Stimulated activated CD8-positive, alpha-beta memory T cell treated with anti-CD3 and anti-CD28 coated beads, Interleukin-4, amount 100 ng/mL, for 24 hours (primary cell): ENCODE measurements at places on chromosomes 4 and X.
A peak's percentile ranks its signal among the peaks of the same experiment; 100 is the strongest.

DNA sequence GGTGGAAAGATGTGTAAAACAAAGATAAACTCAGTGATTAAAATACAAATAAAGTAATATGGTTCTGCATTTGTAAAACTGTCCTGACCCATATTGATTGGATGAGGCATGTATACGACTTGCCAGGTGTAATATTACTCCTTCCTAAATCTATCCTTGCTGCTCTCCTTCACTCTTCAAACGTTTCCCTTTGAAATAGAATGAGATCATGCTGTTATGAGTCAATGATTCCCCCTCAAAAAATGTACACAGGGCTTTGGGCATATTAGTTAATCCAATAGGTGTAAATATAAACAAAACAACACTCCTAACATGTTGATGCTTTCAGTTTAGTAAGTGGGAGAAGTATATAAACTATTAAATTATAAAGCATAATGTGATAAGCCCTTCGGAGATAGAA lies 117.4 kb upstream of the GPM6A start:
- DNase-seq = no peak

DNA sequence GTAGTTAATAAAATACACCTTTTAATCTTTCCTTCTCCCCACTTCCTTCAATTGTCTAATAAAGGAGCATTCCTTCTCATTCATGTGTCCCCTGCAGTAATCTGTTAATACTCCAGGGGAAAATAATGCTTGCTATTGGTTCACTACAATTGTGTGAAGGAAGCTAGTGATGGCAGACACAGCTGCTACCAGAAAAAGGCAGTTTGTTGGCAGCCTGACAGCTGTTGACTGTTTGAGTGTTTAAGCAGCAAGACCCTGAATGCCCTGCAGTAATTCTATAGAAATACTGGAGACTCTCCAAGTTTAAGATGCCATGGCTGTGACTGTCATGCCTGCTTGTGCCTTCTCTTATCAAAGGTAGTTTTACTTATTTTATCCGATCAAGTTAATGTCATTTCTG lies 359.5 kb downstream of the C4orf33 start:
- DNase-seq = no peak

DNA sequence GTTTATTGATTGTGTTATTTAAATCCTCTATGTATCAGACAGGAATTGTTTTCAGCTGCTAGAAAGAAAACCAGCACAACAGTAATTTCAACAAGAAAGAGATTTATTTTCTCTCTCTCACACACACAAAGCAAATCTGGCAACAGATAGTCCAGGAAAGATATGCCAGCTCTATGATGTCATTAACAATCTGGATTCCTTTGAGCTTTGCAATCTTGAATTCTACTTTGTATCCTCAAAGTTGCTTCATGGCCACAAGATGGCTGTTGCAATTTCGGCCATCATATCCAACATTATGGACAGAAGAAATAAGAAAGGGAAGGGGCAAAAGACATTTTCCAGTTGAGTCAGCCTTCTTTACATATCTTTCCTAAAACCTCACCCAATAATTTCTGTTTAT lies 19.8 kb upstream of the FMR1 start:
- DNase-seq = no peak

- DNase-seq = no peak
Observed at GRCh38 chrX:111375747-111376146, 36.2 kb downstream of the DCX start.

DNA sequence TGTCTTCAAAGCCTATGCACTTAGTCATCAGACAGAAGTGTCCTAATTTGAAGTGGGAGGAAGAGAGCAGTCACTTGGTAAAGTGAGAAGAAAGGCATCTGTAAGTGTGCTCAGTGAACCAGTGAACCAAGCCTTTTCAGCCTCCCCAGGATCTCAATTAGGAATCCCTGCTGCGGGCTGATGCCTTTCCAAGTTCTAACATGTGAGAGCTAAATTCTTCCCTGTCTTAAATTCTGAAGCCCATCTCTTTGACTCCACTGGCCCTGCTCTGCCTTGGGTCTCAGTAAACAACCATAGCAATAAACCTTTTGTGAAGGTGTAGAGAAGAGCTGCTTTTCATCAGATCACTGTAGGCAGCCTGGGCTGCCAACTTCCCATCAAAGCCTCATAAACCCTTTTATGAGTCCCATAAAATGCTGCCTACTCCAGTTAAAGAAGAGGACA lies 701.2 kb upstream of the LCORL start:
- DNase-seq = no peak

- no peak for DNase-seq
Observed at GRCh38 chr4:139672215-139672614, 6.6 kb downstream of the MGST2 start.

DNA sequence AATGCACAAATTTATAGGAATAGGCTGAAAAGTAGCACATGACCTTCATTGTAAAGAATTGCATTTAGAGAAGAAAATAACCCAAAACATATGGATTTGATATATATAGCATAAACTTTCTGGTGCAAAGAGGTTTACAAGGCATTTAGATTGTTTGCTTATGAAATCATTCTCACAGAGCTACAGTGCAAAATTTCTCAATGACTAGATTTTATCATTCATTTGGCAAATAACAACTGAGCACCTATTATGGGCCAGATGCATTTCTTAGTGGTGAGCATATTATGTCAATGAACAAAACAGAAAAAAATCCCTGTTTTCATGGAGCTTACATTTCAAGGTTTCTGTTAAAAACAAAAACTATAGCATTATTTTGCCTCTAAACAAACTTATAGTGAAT lies 34.1 kb upstream of the TNIP3 start:
- no peak for DNase-seq

- DNase-seq = no peak
Observed at GRCh38 chr4:111960241-111960667, 185.0 kb upstream of the FAM241A start.

DNA sequence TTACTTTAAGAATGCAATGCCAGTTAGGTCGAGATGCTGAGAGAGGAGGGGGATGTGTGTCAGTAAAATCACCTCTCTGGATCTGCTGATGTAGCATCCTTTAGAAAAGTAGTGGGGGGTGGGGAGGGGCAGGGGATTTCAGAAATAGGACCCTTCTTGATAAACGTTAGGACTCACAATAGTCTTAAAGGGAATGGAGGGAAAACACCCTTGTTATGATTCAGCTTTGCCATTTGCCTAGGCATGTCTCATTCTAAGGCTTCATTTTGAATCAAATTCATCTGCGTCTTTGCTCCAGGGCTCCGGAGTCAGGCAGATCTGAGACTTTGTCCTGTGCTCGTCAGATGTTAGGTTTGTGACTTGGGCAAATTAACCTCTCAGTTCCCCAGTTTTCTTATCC lies 879 bp downstream of the SH2D1A start:
- no peak for DNase-seq

GRCh38 chr4:107247738-107248137 lies 211.6 kb upstream of the DKK2 start:
- DNase-seq = no peak

DNA sequence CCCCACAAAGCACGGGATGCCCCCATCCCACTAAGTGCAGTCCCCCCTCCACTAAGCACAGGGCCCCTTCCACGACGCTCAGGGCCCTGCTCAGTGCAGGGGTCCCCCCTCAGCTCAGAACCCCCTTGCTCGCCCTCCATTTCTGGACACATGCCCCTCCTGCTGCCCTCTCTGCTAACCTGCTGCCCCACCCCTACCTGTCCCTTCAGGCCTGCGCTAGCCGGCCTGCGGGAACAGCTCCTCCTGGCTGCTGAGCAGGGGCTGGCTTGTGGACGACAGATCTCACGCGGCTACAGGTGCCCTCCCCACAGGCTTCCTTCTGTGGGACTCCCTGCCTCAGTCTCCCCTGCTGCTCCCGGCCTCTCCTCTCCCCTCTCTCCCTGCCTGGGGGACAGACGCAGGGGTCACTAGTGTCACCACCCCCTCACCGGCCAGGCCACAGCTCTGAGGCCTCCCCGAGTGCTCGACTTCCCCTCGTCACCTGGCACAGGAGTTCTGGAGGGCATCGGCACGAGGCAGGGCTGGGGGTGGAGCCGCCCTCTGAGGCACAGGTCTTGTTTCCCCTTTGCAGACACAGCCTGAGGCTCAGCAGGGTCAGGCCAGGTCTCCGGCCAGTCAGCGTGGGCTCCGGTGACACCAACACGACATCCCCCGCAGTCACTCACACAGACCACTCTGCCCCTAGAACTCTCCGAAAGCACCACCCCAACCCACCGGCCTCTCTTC lies 21.6 kb downstream of the GAK start:
- DNase-seq = no peak

- DNase-seq = no peak
Observed at GRCh38 chrX:129739578-129739977, 799 bp downstream of the XPNPEP2 start.

DNA sequence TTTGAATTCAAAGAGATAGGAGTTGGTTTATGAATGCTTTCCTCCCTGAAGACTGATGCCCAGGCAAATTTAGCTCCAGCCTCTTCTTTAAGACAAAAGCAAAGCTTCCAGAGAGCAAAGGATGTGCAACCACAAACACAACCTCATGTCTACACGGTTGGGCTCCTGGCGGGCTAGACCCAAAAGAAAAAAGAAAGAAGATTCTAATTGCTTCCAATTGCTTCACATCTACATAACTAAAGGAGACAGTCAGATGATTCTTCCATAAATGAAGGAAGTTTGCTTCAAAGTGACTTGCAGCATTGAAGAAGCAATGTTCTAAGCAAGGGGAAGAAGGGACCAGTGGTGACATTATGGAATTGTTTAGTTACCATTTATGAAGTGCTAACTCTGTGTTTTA lies 1603.0 kb upstream of the TENM3 start:
- DNase-seq = no peak

DNA sequence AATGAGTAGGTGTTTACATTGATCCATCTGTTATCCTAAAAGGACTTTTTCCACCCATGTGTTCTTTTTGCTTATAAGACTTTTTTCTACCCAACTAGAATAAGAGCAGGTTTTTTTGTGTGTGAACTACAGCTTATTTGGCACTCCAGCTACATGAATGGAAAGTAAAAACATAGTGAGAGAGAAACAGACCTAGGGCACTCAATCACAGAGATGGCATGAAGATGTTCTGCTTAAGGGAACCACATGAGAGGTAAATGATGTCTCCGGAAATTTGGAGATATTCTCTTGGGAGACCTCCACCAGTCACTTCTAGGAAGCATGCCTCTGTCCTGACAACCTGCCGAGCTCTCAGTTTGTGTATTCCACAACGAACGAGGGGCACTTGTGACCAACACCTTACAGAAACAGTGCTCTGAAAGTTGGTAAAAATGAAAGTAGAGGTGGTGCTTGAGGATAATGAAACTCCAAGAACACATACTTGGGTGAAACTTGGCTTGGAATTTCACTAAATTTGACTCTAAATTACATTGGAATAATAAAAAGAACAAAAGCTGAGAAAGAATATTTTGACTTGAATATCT lies 788.4 kb upstream of the GALNTL6 start:
- DNase-seq = no peak

DNA sequence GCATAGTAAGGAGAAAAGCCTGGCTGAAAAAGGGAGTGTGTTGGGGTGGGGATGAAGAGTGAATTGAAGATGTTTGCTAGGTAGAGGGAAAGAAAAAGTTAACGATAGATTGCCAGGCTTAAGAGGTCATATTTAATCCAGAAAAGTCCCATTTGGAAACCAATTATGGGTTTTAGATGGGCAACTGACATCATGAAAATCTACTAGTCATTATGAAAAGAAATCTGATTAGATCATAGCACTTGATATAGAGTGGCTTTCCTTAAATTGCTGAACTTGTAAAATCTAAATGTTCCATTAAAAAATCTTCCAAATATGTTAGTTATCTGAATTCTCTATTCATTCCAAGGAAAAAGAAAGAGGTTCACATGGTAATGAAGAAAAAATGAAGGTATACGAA lies 37.5 kb upstream of the IL21 start:
- no peak for DNase-seq

DNA sequence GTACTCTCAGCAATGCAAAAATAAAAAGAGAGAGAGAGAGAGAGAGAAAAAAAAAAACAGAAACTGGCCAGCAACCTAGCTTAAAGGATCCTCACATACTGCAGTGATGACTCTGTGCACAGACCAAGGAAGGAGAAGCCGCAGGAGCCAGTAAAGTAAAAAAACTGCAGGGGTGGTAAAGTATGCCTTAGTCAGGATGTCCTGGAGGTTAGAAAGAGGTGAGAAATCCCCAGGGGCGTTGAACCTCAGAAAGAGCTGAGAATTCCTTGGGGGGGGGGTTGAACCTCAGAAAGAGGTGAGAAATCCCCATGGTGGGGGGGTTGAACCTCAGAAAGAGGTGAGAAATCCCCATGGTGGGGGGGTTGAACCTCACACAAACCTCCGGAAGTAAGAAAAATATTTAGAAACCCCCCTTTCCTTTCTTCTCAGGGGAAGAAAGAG lies 48.0 kb downstream of the MAGEA9 start:
- DNase-seq = peak; percentile 30

- no peak for DNase-seq
Observed at GRCh38 chr4:159484864-159485263, 382.0 kb downstream of the RAPGEF2 start.

DNA sequence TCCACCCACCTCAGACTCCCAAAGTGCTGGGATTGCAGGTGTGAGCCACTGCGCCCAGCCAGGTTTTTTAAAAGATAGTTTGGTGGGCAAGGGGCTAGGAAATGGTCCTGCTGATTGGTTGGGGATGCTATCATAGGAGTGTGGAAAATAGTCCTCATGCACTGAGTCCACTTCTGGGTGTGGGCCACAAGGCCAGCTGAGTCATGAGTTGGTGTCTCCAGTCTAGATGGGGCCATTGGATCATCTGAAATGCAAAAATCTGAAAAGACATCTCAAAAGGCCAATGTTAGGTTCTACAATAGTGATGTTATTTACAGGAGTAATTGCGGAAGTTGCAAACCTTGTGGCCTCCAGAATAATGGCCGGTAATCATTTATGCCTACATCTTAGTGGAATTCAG lies 221.1 kb downstream of the ZNF674 start:
- no peak for DNase-seq

- no peak for DNase-seq
Observed at GRCh38 chrX:17846045-17846444, 15.1 kb downstream of the RAI2 start.

- no peak for DNase-seq
Observed at GRCh38 chr4:138405466-138405891, 163.3 kb upstream of the SLC7A11 start.

DNA sequence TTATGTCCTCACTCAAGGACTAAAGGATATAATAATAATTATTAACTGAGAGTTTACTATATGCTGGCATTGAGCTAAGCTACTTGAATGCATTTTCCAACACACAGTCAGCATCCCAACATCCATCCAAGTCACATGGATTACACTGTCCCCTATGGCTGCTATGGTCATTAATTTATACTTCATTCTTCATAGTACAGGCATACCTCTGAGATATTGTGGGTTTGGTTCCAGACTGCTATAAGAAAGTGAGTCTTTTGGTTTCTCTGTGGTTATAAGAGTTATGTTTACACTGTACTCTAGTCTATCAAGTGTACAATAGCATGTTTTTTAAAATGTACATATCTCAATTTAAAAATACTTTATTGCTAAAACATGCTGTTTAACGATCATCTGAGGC lies 89.2 kb downstream of the LNX1 start:
- DNase-seq = no peak
